ENCODE measurements at places on chromosomes 6 and 20.

DNA sequence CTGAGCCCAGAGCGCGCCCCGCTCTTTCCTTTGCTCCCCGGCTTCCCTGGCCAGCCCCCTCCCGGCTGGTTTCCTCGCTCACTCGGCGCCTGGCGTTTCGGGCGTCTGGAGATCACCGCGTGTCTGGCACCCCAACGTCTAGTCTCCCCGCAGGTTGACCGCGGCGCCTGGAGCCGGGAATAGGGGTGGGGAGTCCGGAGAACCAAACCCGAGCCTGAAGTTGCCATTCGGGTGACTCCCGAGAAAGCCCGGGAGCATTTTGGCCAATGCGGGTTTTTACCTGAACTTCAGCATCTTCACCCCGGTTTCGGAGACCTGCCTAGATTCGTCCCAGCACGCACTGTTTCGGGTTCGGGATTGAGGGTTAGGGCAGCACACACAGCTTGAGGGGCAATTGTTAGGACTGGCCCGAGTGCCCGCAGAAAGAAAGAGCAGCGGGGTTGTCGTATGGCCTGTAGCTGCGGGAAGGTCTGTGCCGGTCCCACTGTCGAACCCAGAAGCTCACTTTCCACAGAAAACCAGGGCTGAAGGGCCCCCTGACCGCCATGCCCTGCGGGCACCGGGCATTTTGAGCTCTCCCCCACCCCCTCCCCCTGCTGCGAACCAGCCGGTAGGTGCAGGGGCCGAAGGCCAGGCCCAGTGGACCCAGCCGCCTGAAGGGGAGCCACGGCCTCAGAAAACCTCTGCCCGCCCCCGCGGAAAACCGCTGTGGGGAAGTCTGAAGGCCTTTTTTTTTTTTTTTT is 2.1 kb downstream of the FOXP4 start:
- no peak for DNase-seq

DNA sequence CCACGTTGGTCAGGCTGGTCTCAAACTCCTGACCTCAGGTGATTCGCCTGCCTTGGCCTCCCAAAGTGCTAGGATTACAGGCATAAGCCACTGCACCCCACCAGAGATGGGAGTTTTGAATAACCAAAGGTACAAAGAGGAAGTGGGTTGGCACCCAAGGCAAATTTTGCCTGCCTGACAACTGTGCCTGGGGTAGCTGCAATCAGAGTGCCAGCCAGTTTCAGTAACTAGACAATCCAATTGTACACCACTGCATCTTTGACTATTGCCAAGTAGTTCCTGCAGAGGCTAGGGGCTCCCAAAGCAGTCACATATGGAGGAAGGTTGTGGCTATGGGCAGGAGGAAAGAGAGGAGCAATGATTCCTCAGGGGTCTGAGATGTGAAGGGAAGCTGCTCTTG is 16.6 kb downstream of the ZC3H12D start:
- DNase-seq, result no peak

DNA sequence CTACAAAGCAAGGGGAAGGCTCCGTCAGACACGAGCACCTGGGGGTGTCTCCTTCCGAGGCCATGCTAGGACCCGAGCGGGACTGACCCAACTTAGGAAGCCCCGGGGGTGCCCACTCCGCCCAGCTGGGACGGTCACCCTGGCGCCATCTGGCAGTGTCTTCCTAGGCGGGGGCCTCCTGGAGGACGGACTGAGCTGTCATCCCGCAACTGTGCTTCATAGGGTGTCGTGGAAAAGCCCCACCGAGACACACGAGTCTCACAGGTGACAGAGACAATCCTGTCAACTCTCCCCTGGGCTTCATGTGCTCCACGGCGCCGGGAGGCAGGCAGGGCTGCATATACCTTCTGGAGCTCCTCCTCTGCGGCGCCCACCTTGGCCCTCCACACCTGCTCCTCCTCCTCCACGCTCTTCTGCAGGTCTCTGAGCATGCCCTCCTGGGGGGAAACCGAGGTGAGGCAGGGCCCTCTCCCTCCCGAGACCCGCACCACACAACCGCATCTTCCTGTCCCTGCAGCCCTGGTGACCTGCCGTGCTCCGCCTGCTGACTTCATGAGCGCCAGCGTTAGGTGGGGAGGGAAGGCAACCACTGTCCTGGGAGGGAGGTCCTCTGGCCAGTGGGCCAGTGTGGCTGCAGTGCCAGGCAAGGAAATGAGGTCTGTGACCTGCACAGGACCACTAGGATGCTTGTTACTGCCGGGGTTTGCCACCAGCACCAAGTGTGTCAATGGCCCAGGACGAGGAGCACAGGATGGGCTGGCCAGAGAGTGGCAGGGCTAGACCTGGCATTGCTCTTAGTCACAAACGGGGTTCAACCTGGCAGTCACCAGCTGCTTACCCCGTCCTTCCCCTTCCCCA is 50.7 kb downstream of the DSTN start:
- peak; percentile 69 for DNase-seq

DNA sequence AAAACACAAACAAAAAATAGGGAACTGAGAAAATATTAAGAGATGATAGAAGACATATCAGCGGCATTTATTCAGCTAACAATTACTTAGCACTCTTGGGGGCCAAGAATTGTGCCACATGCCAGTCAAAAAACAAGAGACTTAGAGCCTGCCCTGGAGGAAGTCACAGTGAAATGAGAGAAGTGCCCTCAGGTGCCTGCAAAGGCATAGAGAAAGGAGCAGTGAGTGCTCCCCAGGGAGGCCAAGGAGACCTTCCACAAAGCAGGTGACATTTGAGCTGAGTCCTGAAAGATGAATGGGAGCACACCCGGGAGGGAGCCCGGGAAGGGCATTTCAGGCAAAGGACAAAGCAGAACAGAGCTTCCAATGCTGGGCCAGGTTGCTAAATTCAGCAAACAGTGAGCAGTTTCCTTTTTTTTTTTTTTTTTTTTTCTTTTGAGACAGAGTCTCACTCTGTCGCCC is 184.7 kb upstream of the JARID2 start:
- no peak for DNase-seq

- no peak for DNase-seq
Observed at GRCh38 chr6:30487926-30488325, 1.4 kb upstream of the HLA-E start.

DNA sequence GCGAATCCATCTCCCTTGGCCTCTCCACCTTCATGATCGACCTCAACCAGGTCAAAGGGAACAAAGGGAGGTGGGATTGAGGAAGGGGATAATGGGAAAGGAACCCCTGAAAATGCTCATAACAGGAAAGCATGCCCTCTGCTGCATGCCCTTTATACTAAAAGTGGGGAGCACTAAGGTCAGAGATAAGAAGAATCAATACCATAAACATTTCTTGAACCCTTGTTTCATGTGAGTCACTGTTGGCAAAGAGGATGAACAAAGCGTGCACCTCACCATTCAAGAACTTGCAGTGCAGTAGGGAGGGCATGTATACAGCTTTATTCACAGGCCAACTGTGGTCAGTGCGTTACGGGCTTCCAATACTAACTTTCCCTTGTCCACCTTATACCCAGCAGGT is 1.7 kb upstream of the SAPCD1 start:
- no peak for DNase-seq

GRCh38 chr6:13681305-13682061 is 30.2 kb downstream of the RANBP9 start:
- no peak for DNase-seq

GRCh38 chr6:142900227-142900971 is 44.6 kb downstream of the HIVEP2 start:
- no peak for DNase-seq

DNA sequence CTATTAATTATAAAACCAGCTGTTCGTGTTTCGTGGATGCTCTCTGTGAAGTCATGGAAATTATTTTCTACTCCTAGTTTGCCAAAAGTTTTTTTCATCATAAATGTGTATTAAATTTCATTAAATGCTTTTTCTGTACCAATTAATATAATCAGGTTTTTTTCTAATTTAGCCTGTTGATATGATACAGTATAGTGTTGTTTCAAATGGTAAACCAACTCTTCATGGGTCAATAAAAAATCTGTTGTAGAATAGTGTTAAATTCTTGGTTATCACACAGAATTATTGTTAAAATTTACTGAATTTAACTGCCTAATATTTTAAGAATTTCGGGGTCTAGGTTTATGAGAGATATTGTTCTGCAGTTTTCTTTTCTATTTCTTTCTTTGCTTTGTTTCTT is 505.9 kb upstream of the MANEA start:
- DNase-seq, result no peak

DNA sequence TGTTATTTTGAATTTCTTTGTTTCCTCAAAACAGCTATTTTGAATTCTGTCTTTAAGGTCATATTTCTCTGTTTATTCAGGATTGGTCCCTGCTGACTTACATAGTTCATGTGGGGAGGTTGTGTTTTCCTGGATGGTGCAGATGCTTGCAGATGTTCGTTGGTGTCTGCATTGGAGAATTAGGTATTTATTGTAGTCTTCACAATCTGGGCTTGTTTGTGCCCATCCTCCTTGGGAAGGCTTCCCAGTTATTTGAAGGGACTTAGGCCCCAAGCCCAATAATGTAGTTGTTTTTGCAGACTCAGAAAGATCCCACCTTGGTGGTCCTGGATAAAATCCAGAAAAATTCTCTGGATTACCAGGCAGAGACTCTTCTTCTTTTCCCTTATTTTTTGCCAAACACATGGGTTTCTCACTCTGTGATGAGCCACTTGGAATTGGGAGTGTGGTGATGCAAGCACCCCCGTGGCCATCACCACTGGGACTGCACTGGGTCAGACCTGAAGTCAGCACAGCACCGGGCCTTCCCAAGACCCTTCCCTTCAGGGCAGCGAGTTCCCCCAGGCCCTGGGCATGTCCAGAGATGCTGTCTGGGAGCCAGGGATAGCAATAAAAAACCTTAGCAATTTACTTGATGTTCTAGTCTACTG is 81.6 kb upstream of the EZR start:
- no peak for DNase-seq

DNA sequence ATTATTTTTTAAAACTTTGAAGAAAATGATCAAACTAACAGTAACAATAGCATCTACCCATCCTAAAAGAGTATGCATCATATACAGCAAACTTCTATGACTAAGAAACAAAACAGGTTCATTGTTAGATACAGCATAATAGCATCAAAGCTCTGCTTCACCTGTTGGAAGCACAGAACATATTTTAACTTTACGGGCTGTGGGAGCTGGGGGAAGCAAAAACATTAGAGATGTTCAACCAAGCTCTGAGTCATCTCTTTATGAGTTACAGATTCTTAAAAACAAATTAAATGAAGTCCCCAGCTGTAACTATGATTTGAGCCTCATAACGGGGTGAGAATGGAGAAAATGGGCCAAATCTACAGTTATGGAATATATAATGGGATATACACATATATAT is 63.4 kb downstream of the SYNE1 start:
- no peak for DNase-seq

GRCh38 chr6:17638212-17638715 is 38.2 kb downstream of the FAM8A1 start:
- DNase-seq, result no peak

Measured in left lung (tissue), 14 donors.